Kidney epithelial cell (primary cell): ENCODE measurements at places on chromosomes 13 and 19. TPM values are rescaled to one million over a fixed set of nuclear protein-coding genes. Genes with fewer than 3 reads are reported as not detected.

DNA sequence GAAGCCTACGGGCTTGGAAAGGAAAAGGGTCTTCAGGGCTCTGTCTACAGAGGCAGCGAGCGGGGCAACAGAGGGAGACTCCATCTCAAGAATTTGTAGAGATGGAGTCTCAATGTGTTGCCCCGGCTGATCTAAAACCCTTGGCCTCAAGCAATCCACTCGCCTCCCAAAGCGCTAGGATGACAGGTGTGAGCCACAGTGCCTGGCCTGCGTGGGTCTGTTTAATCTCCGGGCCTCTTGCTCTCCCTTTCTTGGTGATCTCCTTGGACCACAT lies 8.1 kb downstream of the RPS9 start:
- no peak for DNase-seq

- DNase-seq: no peak
Measured at GRCh38 chr13:92804346-92804745, 422.3 kb upstream of the GPC6 start.

- no peak for DNase-seq
Measured at GRCh38 chr19:39590265-39590664, 12.1 kb upstream of the LGALS13 start.

GRCh38 chr19:18514800-18515682 lies 6.8 kb downstream of the ELL start:
- DNase-seq: peak; percentile 37

GRCh38 chr19:1066251-1066747 lies 668 bp upstream of the ARHGAP45 start:
- no peak for DNase-seq

DNA sequence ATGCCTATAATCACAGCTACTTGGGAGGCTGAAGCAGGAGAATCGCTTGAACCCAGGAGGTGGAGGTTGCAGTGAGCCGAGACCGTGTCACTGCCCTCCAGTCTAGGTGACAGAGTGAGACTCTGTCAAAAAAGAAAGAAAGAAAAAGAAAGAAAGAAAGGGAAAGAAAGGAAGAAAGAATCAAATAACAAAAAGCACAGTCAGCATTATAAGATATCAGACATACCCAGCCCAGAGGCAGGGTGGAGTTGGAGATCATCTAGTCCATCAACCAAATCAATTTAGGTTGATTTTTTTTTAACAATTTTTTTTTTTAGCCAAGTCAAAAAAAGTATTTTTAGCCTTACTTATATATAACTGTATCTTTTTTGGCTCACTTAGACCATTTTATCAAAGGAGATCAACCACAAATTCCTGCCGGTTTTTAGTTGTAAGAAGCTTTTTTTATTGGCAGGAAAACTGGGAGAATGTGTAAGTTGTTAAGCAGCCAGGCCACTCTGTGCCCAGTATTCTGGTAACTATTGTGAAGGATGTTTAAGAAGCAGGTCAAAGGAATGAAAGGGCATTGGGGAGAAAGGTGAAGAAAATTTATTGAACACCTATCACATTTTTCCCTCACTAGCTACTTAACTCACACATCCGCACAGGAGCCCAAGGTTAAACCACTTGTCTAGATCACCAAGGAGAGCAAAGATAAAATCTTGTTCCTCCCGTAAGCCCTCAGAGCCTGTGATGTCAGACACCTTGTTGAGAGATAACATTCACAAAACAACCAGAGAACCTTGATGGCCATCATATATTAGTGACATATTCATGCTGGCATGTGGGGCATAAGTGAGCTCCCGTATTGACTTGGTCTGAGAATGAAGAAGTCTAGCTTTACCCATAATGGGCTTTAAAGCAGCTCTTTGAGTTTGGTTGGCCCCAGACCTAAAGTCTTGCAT lies 91.8 kb downstream of the COL4A2 start:
- DNase-seq: no peak

- no peak for DNase-seq
Measured at GRCh38 chr13:37701306-37701705, 102.7 kb upstream of the POSTN start.

- no peak for DNase-seq
Measured at GRCh38 chr13:113418722-113419049, 34.6 kb downstream of the ADPRHL1 start.

DNA sequence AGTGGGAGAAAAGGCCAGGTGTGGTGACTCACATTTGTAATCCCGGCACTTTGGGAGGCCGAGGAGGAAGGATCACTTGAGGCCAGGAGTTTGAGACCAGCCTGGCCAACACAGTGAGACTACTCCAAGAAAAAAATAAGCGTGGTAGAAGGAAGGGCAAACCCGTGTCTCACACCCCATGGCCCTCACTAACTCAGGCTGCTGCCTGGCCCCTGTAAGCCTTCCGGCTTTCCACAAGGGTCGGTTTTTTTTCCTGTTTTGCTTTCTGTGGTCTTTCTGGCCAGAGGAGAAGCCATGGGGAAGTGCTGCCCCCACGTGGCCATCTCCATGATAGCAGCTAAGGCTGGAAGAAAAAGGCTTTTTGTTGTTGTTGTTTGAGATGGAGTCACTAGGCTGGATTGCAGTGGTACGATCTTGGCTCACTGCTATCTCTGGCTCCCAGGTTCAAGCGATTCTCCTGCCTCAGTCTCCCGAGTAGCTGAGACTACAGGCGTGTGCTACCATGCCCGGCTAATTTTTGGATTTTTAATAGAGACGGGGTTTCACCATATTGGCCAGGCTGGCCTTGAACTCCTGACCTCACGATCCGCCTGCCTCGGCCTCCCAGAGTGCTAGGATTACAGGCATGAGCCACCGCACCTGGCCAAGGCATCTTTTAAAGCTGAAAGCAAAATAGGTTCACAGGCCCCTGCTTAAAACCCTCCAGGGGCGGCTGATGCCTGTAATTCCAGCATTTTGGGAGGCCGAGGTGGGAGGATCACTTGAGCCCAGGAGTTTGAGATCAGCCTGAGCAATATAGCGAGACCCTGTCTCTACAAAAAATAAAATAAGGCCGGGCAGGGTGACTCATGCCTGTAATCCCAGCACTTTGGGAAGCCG lies 7.5 kb upstream of the ARHGEF18 start:
- peak; percentile 41 for DNase-seq

- DNase-seq: no peak
Measured at GRCh38 chr19:30066781-30067759, 125.0 kb downstream of the URI1 start.

GRCh38 chr13:102846261-102847015 lies 606 bp downstream of the ERCC5 start:
- no peak for DNase-seq

DNA sequence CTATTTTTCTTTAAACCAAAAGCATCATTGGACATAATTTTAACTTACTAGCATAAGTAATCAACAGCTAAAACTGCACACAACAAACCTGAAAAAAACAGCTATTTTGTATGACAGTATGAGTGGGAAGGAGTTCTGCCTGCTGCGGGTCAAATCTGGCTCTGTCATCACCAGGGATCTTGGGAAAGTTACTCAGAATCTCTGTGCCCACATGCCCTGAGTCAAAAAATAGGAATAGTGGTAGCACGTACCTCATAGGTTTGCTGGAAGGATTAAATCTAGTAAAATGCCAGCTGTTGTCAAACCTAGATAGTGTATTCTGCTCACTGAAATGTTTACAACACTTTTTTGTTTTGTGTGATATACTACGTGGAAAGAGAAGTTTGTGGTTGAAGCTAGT lies 1.1 kb downstream of the CLN5 start:
- DNase-seq: no peak

The ZNF491 gene
- total RNA-seq: 0.48 and 4.6 TPM in 2 replicates

The ZNF471 gene
- total RNA-seq: 2.4 and 2.8 TPM in 2 replicates

The ZIK1 gene
- total RNA-seq: 6.8 and 9.3 TPM in 2 replicates

The PLPP2 gene
- 63.0 and 64.1 TPM in 2 replicates for total RNA-seq
